ENCODE measurements at places on chromosomes 2 and 18. TPM values are rescaled to one million over a fixed set of nuclear protein-coding genes. Genes with fewer than 3 reads are reported as not detected.

DNA sequence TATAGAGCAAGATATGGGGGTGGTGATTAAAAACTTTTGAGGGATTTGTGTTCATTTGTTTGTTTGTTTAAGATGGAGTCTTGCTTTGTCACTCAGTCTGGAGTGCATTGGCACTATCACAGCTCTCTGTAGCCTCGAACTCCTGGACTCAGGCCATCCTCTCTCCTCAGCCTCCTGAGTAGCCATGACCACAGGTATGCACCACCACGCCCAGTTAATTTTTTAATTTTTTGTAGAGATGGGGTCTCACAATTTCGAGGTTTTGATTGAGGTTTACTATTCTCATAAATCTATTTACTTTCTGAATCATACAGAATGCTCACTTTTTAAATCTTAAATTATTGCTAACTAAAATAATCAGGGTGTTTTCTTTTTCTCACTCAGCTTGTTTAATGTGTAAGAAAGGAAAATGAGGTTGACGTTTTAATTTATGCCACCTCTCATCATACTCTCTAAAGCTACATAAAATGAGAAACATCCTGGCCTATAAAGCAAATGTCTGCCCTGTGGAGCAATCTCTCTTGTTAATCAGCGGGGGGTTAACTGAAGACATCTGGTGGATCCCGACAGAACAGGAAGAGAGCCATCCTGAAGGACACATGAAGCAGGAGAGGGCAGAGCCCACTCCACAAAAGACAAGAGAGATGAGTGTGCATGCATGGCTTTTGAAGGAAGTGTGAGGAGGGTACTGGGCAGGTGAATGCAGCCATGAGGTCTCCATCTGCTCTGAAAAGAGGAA is 589.1 kb upstream of the SLC8A1 start:
- DNase-seq, result no peak

- DNase-seq, result no peak
These were observed 154.5 kb upstream of the RASGRP3 start for GRCh38 chr2:33321876-33322483.

DNA sequence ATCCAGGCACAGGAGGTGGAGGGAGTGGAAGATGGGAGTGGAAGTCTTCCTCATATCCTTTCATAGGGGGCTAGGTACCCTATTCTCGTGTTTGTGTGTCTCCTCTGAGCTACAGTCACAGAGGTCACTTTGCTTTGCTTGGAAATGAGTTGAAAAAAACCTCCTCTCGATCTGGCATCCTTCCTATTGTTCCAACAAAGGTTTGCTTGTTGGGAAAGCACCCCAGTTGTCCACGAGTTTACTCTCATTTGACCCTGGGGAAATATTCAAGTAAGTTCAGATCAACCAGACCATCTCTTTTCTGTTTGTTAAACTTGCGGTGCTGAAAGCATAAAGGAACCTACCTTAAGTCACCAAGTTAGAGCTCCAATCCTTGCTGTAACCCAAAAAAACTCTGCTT is 59.3 kb downstream of the ARHGEF33 start:
- DNase-seq, result no peak

DNA sequence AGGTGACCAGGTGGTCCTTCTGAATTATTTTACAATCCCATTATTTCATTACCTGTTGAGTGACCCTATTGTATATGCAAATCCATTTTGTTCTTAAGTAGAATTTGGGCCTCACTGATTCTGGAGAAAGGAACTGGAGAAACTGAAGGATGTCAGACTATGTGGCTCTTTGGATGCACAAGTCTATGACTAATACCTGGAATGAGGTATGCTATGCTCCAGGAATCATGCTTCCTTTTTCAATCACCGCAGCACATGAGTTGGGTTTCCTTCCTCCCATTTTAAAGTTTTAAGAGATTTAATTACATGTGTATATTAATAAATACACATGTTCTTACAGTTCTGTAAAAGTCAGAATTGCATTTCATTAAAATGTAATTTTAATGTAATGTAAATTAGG is 253.9 kb upstream of the VWC2L start:
- DNase-seq, result no peak

DNA sequence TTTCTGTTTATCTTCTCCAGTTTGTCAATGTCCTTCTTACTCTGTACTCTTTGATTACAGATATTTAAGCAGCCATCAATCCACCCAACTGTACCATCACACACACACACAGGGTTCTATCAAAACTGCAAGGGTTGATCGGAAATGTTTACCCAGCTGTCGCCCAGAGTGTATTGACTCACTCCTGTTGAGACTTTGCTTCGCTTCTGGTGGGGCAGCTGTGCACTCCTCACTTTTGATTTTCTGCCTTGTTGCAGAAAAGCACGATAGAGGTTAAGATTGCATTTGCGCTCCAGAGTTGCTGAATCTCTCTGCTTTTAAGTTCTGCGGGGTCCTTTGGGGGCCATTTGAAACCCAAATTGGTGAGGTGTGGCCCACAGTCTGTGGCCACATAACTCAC is 216.2 kb downstream of the SETBP1 start:
- no peak for DNase-seq

- DNase-seq, result no peak
These were observed 27.5 kb downstream of the COA5 start for GRCh38 chr2:98580656-98581284.

The ITPRIPL1 gene
- 1.4 TPM for total RNA-seq

GRCh38 chr18:77566604-77567003 is 317.0 kb downstream of the GALR1 start:
- DNase-seq, result no peak

- peak; percentile 52 for DNase-seq
These were observed 154.7 kb upstream of the HS6ST1 start for GRCh38 chr2:128473175-128474035.

The RGPD3 gene
- 0.12 TPM for total RNA-seq

The C2orf66 gene
- total RNA-seq, result not detected

The TTC39C gene
- 8.9 TPM for total RNA-seq

GRCh38 chr2:145638675-145639074 is 1118.8 kb upstream of the ZEB2 start:
- DNase-seq, result no peak

GRCh38 chr2:11408959-11409571 is 56.9 kb downstream of the E2F6 start:
- DNase-seq, result no peak

DNA sequence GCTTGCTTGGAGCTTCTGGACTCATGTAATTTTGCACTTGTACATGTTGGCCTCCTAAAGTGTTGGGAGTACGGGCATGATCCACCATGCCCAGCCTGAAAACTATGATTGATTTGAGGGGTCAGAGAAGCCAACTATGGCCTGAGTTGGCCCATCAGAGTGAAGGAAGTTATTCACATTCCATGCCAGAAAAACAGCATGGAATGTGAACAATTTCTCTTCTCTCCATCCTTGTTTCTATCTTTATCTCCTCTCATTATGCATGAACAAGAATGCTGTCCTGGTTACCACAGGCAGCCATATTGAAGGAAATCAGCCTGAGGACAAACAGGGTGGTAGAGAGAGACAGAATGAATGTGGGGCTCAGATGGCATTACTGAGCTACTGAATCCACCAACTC is 3.5 kb upstream of the CD226 start:
- no peak for DNase-seq
